ENCODE measurements at places on chromosomes 11 and 22.
A peak's percentile ranks its signal among the peaks of the same experiment; 100 is the strongest.

GRCh38 chr22:42430528-42431125, 1.6 kb downstream of the NFAM1 start:
- no peak for DNase-seq

GRCh38 chr11:133136376-133136775, 395.9 kb downstream of the OPCML start:
- DNase-seq = no peak

DNA sequence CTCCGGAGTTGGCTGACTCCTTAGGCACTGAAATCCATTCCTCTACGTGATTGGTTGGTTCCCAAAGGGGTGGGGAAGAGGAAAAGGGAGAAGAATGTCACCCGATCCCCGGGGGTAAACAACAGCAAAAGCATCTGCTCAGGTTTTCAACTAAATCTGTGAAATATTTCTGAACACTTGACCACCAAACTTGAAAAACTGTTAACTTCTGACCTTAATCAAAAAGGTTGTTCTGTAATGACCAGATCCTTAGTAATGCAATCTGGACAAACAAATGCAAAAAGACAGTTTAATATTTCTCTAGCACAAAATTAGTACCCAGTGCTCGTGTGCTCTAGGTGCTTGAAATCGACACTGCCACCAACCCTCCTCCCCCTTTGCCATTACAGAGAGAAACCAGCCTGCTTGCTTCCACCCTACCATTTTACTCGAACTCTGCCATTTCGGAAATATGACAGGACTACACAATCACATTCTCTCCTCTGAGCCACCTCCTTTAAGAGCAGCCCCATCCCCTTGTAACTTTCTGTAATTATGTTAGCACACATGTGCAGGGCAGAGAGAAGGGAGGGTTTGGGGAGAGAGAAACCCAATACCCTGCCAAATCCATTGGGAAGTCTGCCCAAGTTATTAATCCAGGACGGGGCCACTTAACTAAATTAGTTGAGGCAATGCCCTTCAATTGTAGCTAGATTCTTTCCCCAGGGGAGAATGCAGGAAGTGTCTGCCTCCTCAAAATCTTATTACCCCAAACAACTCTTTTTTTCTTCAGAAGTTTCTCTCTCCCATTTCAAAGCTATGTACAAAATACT, 113.8 kb downstream of the RBFOX2 start:
- DNase-seq = peak; percentile 91

DNA sequence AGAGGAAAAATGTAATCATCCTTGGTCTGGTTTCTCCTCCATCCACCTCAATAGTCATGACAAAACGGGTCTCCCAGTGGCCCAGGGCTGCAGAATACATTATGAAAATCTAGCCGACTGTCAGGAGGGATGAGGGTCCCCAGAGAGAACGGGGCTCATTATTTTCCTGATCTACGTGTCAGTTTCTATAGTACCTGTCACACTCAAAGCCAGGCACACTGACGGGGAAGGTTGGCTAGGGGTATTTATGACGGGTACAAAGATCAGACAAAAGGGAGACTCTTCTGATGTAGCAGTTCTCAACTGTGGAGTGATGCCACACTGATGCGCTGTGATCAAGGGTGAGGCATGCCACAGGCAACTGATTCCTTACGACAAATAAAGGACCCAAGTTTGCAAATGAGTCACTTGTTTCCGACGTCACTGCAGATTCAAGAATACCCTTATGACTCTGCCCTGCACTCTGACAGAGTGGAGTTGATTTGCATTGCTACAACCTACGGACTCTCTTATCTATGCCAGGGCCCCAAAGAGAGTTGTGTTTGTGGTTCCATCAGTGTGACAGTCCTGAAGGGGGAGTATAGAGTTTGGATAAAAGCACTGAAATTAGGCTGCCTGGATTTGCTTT, 188.2 kb upstream of the TBCEL start:
- DNase-seq = peak; percentile 12

DNA sequence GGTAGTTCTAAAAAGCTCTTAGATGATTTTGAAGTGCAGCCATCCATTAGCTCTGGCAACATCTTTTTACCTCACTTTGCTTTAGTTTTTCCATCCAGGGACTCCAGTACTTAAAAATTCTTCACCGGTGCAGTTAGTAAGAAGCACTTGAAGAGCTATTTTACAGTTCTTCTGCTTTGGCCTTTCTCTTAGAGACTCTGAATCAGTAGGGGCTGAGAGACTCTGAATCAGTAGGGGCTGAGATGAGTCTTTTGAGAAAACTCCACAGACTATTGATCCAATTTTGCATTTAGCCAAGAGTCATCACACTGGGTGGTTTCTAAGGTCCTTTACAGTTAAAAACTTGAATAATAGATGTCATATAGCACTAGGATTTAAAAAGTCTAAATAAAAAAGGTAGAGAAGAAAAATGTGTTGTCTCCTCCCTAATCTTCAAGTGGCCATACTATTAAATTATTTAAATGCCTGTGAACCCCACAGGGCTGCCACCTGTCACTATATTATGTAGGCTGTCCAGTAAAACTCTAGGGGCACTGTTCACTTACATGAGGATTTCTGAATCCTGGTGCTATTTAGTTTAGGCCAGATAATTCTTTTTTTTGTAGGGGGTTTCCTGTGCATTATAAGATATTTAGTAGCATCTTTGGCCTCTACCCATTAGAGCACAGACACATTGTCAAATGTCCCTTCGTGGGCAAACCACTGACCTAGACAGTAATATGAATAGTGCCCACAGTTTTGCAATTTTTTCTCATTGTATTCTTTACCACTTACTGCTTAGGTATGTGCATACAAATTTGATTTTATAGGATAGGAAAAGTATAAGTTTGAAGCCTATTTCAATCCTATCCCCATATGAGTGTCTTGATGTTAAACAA, 26.3 kb upstream of the HIKESHI start:
- DNase-seq = no peak

DNA sequence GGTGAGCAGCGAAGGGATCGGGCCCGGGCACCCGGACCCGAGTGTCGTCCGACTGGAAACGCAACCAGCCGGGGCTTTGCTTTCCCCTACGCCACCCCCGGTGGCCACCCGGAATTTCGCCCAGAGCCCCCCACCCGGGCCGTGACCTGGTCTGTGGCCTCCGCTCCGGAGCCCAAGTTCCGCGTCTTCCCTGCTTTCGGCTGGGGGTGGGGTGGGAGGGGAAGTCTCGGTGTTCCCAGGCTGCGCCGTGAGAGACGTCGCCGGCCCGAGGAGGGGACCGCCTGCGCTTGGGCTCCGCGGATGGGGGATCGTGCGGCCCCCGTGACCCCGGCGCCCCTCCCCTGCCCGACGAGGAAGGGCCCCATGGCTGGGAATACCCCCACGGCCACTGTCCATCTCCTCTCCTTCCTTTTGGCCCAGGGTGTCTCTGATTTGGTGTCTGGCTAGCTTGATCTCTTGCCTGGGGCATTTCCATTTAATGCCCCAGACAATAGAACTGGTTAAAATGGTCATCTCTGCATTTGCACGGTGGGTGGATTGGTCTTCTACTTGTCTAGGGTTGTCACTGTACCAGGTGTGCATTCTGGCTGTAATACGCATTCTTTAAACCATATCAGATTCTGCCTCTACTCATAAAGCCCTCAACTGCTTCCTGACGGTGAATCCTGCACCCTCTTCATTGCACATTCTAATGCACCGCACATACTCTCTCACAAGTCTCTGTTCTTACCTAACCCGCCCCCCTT, 789 bp downstream of the SIK2 start:
- DNase-seq = peak; percentile 35

DNA sequence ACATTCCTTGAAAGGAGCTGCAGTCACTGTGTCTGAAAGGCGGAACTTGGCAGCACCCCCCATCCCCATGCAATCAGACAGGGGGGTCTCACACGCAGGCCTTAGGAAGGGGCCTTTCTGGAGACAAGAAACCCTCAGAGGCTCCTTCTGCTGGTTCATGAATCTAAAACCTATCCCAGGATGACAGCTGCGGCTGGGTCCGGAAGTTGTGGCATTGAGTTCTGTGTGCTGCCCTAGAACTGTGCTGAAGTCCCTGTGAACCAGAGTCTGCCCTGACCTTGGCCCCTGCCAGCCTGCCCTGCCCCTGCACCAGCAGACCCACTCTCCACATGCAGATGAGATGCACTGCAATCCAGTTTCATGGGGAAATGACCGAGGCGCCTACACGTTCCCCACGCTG, 268.0 kb downstream of the CTTN start:
- DNase-seq = no peak

DNA sequence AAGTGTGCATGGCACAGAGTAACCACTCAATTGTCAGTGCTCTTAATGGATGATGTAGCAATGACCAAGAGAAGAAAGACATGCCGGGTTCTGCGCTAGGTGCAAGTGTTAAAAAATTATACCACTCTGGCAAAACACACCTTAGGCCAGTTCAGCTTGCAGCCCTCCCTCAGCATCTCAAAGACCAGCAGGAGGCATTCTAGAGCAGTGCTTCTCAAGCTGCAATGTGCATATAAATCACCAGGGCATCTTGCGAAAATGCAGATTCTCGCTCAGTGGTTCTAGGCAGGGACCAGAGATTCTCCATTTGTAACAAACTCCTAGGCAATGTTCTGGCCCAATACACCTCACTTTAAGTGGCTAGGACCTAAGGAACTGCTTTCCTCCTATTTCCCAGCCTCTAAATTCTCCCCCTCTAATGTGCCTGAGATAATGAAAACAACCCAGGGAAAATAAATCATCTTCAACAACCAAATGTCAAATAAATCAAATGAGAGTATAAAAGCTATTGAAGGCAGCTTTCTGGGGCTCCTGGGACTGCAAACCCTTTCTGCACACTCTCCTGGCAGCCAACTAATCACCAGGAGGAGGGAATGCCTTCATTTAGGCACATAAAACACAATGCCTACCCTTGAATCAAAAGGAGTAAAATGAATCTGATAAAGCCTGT, 337.2 kb upstream of the API5 start:
- DNase-seq = no peak

DNA sequence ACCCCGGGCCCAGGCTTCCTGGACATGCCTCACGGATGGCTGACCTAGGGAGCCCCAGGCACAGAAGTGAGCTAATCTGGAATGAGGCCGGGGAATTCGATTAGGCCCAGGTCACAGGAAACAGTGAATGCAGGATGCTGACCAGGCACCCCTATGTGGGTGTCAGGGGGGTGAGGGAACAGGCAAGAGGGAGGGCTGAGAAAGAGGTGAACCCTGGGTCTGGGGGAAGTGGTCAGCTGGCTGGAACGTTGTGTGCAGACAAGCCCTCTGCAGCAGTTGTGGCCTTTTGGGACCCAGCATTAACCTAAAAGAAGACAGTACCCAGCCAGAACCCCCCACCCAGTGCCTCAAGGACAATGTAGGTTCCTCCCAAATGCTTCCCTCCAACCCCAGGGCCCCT, 8.1 kb downstream of the SERHL2 start:
- no peak for DNase-seq

DNA sequence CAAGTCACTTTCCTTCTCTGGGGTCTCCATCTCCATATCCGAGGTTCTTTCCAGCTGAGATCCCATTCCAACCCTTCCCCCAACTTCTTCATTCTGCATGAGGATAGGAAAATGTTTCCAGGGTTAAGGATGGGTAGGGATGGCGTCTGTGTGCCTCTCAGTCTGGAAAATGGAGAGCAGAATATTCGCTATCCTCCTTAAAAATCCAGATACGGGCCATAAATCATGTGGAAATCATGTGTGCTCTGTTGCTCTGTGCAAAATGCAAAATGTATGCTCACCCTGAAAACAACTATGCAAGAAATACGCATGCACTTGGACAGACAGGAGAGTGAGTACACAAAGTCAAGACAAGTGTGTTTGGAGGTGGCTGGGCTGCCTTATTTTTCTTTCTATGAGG, 3.2 kb downstream of the CREB3L1 start:
- DNase-seq = no peak

DNA sequence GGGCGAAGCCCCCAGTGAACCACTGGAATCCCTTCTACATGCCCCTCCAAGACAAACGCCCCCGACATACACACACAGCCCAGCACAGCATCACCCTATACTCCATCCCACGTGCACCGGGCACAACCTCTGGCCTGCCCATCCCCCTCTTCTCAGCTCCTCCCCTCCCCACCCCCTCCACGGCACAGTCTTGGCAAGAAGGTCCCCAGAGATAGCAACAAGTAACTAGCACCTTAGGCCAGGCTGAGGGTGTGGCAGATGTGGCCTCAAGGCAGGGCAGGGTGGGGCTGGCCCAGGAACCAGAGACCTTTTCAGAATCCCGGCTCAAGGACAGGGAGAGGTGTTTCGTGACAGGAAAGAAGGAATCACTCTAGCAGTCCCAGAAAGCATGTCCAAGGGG, 54.3 kb downstream of the CYTH4 start:
- DNase-seq = no peak

DNA sequence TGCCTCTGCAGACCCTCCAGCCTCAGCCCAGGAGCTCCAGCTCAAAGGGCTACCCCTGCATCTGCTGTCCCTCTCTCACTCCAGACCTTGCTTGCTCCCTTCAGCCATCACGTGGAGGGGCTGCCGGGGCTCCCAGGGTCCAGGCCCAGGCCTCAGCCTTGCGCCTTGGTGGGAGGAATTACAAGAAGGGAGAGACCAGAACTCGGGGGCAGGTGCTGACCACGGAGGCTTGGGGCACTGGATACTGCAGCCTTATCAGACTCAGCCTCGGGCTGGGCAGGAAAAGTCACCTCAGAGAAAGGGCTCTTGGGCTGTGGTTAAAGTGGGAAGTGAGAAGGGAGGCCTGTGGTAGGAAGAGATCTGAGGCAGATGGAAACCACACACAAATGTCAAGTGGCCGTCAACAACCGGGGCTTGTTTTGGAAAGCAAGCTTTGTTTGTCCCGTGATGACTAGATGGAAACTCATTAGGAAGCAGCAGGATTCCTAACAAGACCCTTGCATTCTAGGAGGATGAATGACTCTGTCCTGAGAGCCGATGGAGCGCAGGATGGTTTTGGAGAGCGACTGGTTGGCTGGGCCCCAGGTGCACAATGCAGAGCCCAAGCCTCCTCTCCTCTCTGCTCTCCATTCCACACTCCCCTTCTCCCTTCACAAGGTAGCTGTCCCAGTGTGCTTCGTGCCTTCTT, 1321.7 kb downstream of the TBC1D22A start:
- no peak for DNase-seq

- DNase-seq = no peak
Measured at GRCh38 chr11:18789942-18790341, 1.7 kb downstream of the PTPN5 start.

DNA sequence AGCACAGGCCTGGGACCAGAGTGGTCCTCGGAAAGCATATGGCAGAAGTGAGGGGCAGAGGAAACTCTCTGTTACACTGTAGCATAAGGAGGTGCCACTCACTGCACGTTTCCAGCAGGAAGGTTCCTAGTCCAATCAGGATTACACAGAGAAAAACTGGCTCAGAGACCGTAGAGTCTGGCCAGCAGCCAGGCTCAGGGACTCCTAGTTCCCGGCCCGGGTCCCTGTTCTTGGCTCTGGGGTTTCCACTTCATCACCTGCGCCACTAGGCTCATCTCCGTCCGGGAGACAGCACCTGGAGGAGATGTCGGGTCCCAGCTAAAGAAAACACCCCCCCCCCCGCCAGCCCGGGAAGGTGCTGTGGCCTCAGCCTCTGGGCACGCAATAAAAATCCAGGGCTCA, 1.1 kb downstream of the TTLL12 start:
- DNase-seq = peak; percentile 48

DNA sequence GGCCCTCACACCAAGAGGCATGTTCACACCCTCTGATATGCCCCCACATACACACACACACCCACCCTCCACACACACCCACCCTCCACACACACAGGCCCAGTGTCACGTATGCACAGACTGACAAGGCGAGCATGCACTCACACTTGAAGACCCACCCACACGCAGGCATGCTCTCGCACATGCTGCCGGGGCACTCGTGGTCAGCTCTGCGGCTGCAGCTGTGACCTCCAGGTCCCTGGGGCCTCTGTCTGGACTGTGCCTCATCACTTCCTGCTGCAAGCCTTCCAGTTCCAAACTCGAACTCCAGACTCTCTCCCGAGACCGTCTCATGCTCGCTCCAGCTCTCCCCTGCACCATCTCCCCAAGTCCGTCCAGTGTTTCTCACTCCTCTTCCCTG, 9.5 kb downstream of the DCHS1 start:
- peak; percentile 65 for DNase-seq
